ENCODE measurements at places on chromosomes 16 and 17.
A peak's percentile ranks its signal among the peaks of the same experiment; 100 is the strongest.

DNA sequence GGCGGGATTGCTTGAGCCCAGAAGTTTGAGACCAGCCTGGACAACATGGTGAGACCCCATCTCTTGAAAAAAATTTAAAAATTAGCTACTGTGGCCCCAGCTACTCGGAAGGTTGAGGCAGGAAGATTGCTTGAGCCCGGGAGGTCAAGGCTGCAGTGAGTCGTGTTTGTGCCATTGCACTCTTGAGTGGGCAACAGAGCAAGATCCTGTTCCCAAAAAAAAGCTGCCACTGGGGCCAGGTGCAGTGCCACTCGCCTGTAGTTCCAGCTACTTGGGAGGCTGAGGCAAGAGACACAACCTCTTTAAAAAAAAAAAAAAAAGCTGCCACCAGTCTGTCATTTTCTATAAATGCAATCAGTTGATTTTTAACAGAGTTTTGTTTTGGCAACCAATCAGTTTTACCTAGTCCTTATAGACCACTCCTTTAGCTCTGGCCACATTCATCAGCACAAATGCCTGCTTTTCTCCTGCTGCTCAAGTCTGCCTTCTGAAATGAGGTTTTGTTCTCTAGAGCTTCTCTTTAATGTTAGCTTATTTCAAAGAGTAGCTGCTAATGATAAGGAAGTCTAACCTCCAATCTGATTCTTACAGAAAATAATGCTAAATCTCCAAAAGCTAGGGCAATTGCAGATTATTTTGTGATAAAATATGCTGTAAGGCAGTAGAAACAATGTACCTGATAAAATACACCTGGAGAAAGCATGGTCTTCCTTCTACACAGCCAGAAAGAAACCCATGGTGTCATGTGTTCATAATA is 64.8 kb downstream of the TUBD1 start:
- no peak for DNase-seq

DNA sequence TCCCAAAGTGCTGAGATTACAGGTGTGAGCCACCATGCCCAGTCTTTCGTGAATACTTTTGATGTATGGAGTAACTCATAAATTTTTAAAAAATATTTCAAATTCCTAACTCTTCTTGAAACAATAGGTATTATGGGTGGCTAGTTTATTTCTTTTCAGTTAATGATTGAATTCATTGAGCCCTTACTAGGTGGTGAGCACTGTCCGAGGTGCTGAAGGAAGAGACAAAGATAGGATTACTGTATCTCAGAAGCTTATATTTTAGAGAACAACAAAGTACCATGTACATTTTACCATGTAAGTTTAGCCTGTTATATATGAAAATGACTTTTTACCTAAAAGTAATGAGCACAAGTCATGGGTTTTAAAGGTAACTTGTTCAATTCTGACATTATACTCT is 418.3 kb downstream of the NPIPA7 start:
- no peak for DNase-seq

DNA sequence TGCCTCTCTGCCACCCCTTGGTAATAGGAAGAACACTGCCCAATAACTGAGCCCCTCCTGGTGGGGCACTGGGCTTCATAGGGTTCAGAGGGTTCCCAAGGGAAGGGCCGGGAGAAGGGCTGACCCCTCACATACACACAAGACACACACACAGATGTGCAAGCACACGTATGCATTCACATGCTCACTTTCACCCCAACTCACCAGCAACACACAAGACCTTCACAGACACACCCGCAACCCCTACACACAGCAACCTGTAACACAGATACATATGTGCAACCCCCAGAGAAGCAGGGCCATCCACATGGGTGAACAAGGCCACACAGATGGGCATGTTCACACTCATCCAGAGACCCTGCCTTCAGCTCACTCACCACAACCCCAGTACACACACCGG is 225.1 kb downstream of the ZNF423 start:
- DNase-seq: no peak

DNA sequence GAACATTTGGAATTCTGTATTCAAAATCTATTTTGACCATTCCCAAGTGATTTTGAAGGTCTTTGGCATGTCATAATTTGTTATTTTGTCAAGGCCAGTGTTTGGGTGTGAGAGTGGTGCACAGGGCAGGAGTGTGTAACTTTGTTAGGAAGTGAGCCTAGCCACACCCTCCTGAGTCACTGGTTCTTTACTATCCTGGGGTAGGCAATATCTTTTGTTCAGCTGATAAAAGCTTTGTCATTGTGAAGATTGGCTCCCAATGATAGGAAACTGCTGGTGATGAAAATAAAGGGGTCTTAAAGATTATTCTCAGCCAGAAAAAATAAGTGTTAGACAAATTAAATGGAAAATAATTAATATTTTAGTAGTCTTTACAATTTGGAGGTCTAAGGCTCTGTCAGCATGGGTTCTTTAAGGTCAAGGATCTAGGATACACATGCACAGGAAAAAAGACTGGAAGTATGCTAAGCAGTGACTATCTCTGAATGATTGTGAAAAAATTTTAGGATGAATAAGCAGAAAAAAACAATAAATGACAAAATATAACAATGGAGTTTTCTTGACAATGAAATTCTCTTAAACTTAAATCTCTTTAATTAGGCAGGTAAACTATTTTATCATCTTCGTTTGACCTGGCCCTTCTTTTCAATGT is 5.1 kb downstream of the UBN1 start:
- no peak for DNase-seq

- no peak for DNase-seq
Measured at GRCh38 chr17:61214753-61215152, 184.9 kb upstream of the TBX2 start.

GRCh38 chr17:39130205-39130604 is 21.2 kb downstream of the PLXDC1 start:
- no peak for DNase-seq

GRCh38 chr16:4507588-4508345 is 30.8 kb downstream of the CDIP1 start:
- no peak for DNase-seq

- DNase-seq: no peak
Measured at GRCh38 chr16:4381072-4381934, 9.7 kb downstream of the VASN start.

- peak; percentile 38 for DNase-seq
Measured at GRCh38 chr16:2846511-2847310, 11.3 kb downstream of the PRSS22 start.

- no peak for DNase-seq
Measured at GRCh38 chr17:17999364-18000029, 26.8 kb downstream of the DRC3 start.

DNA sequence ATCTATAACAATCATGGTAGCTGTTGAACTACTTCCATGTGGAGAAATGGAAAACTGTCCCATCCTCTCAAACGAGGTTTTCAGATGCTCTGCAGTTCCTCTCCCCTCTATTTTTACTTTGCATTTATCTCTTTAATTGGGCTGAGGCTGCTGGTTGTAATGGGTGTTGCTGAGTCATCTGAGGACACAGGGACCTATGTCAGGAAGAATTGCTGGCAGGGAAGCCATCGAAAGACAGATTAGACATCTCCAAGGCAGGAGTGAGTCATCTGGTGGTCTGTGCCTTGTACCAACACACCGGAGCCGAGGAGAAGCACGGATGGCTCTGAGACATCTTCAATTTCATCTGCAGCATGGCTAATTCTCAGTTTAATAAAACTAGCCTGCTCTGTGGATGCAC is 394.5 kb downstream of the GRIN2A start:
- DNase-seq: no peak

DNA sequence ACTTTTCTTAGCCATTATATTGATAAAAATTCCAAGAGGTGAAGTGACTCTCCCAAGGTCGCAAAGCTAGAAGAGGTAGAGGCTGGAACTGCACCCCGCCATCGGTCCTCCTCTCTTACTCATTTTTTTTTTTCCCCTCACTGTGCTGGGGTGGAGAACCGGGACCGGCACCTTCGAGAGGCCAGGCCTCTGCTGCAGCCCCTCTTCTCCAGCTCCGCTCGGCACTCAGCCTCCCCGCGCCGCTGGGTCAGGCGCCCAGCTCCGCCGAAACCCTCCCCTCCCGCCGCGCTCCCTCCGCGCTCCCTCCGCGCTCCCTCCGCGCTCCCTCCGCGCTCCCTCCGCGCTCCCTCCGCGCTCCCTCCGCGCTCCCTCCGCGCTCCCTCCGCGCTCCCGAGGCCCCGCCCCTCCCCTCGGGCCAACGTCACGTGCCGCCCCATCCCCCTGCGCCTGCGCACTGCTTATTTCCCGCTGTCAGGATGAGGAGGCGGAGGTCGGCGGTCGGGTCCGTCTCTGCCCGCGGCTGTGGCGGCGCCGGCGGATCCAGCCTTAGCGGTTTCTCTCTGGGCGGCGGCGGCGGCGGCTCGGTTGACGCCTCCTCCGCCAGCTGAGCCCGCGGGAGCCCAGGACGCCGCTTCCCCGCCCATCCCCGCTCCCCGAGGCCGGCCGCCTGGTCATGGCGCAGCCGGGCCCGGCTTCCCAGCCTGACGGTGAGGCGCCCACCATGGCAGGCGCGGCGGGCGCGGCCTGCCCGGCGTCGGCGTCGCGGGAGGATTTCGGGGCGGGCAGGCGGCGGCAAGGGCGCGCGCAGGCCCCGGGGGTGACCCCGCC is at the start of gene RABEP1:
Gene RABEP1 (plus strand): TSS at position 471 of the 828 bp plus-strand sequence. CDS start 203 bp downstream, at position 674.
- peak; percentile 71 for DNase-seq

DNA sequence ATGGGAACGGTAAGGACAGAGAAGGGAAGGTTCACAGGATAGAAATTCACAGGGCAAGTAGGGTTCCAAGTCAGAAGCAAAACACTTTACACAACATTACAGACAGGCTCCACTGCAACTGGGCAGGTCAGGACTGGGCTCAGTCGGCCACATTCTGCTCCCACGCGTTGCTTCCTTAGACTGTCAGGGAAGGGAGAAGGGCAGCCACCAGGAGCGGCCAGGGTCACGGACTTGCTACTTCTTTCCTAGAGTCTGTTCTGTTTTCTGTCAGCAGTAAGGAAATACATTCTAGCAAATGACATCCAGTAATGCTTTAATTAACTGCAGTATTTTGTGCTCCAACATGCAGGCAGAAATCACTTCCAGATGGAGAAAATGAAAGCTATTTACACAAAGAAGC is 160.3 kb upstream of the RPH3AL start:
- DNase-seq: peak; percentile 72

DNA sequence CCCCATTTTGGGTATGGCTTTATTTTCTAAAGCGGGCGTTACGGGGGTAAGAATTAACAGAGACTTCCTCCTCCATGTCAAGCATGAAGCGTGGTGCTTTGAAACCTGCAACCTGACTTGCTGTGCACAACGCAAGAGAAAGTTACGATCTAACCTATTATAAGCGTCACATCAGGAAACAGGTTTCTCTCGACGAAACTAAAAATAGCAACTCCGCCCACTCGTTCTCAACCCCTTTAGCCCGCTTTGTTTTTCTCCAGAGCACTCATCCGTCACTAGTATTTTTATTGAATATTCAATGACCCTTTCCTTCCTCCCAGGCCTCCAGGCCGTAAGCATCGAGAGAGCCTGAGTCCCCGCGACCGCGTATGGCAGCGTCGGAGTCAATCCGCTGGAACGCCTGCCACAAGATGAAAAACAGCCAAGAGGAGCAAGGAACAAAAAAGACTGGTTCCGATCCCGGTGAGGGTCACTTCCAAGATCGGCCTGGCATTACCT is 555 bp downstream of the NUP88 start:
- no peak for DNase-seq

DNA sequence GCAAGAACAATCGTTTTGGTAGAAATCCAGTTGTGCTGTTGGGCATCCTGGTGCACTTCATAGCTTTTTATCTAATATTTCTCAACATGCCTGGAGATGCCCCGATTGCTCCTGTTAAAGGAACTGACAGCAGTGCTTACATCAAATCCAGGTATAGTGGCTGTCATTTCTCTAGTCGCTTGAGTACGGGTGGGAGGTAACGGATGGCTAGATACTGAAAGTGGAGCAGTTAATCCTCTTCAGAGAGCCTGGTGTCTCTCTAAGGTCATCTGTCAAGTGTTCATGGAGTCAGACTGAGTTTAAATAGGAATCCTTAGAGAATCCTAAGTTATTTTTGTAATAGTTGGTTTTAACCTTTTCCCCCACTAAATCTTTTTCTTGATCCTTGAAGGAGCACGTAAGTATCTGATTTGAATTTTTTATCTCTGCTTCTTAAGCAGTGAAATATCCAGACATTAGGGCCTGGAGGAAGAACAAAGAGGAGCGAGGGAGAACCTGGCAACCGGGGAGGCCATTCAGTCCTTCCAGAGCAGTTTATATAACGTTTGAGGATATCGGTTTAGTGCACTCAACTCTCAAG is 37.2 kb downstream of the MFSD11 start:
- DNase-seq: no peak

DNA sequence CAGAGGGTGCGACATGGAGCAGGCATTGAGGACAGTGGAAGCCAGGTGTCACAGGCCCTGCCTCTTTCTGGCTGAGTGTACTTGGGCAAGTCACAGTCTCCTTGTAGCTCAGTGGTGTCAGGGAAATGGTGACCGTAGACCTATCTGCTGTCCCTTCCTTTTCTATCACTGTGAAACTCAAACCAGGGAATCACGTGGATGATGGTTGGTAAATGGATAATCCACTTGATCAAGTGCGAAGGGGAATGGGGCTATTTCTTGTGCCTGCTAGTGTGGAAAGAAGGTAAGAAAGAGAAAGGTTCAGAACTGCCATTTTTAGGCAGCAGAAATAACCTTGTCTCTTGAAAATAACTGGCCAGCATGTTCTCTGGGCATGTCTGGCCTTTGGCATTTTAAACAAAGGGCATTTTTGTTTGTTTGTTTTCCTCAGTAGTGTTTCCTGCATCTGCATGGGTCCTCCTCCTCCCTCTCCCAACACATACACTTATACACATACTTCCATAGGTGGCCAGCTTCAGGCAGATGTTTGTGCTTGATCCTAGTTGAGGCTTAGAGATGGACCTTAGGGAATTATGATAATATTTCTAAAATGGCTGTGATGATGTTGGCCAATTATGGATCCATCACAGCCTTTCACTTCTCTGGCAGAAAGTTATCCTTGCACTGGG is 7.1 kb downstream of the TBX4 start:
- no peak for DNase-seq

DNA sequence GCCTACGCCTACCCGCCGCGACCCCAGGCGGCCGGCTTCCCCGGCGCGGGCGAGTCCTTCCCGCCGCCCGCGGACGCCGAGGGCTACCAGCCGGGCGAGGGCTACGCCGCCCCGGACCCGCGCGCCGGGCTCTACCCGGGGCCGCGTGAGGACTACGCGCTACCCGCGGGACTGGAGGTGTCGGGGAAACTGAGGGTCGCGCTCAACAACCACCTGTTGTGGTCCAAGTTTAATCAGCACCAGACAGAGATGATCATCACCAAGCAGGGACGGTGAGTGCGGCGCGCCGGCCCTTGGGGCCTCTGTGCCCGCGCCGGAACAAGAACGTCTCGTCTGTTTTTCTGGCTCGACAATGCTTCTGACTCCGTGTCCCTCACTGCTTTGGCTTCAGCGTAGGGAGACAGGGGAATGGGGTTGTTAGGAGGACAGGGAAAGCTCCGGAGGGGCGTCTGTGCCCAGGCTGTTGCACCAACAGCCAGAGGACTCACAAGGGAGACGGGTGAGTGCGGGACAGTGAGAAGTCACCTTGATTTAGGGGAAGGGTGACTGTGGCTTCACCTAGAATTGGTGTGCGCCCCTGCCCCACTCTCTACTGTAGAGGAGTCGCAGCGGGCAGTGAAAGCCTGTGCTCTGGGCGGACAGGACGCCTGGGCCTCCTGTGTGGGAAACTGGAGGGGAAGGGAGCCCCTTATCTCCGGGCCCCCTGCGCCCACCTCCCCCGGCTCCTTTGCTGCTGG is 806 bp downstream of the TBX21 start:
- DNase-seq: no peak

GRCh38 chr16:67857547-67858233 is 10.2 kb upstream of the CENPT start:
- peak; percentile 97 for DNase-seq

GRCh38 chr17:55416470-55417052 is 5.1 kb downstream of the MMD start:
- DNase-seq: no peak
